Stimulated activated CD8-positive, alpha-beta memory T cell treated with anti-CD3 and anti-CD28 coated beads, Interleukin-7, amount 100 ng/mL, for 48 hours (primary cell): ENCODE measurements at places on chromosomes 3 and 15.

DNA sequence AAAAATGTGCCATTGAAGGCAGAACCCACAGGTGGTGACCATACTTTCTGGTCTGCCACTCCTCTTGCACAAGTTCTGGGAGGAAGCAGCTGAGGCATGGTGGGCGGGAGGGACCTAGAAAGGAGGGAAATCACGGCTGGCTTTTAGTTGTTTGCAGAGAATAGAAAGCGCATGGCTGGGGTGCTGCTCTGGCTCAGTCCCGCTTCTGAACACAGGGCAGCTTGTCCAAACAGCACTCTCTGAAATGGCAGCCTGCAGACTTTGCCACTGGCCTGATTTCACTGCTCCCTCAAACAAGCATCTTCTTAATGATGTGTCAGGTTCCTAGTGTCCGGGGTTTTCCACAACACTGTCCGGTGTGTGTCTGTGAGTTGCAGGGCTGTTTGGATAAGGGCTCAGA, 76.7 kb downstream of the AAGAB start:
- DNase-seq = no peak

- no peak for DNase-seq
Observed at GRCh38 chr3:135268941-135269532, 474.0 kb downstream of the EPHB1 start.

DNA sequence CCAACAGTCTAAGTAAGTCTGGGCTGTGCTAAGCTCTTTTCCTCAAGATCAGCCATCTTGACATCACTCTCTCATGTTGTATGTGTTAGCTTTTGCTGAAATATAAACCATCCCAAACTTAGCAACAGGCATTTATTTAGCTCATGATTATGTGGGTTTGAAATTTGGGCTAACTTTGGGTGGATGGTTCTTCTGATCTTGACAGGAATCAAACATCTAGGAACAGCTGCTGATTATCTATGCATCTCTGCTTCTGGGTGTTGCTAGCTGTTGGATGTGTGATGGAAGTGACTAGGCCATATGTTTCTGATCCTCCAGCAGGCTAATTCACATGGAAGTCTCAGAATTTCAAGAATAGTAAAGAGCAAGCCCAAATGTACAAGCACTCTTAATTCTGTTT, 615.2 kb upstream of the TGFBR2 start:
- DNase-seq = no peak

GRCh38 chr3:64019271-64019670, 4.0 kb downstream of the PSMD6 start:
- no peak for DNase-seq

DNA sequence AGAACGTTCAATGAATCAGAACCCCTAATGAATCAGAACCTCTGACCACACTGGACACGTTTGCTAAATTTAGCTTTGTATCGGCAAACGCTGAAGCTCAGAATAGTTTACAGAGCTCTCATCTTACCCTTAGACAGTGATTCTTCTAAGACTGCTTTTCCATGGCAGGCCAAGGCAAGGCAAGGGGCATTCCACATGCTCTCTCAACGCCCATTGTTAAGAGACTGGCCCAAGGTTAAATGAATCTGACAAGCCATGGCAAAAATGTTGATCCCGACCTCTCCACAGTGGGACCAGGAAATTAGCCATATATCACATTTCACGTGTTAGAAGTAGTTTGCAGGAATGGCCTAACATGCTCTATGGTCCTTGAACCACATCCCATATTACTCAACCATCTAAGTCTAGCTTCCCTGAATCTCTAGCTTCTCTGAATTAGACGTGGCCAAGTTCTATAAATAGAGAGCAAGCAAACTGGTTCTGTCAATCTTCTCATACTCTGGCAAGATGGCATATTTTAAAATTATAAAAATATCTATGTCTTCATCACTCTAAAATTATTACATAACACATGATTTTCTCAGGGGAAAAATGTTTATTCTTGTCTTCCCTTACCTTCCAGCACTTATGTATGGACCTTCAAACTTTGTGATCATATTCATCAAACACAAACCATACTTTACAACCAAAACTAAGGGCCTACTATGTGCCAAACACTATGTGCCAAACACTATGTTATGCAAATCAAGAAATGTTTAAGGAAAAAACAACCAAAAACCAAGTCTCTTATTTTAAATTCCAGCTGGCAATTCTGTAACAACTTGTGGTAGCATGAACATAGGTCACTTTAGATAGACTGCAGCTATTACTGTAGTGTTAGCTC, 54.3 kb downstream of the AAGAB start:
- DNase-seq = no peak

- no peak for DNase-seq
Observed at GRCh38 chr3:127889976-127890650, 24.9 kb upstream of the KBTBD12 start.

GRCh38 chr15:85318048-85318731, 62.2 kb upstream of the AKAP13 start:
- no peak for DNase-seq

- no peak for DNase-seq
Observed at GRCh38 chr3:7820969-7821368, 680.7 kb upstream of the LMCD1 start.

DNA sequence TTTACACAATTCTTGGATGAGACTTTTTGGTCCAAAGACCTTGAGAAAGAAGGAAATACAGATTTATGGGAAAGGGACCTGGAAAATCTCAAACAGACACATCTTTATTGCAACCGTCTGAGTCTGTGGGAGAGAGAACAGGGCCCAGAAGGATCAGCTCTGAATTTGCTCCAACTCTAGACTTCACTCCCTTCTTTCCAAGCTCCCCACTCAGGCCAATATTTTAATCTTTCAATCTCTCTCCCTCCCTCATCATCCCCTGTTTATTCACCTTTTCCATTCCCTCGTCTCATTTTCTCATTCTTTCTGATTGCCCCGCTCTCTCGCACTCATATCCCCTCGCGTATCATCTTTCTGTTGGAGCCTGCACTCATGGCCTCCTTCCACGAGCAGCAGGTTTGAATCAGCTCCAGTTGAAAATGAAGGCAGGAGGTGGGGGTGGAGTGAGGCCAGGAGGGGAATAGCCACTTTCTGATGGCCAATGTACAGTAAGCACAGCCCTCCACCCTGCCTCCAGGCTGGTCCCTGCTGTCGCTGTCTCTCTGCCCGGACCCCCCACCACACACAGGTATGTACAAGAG, 63.6 kb upstream of the BOC start:
- no peak for DNase-seq

GRCh38 chr15:47196048-47196447, 521.3 kb upstream of the SEMA6D start:
- peak; percentile 9 for DNase-seq

DNA sequence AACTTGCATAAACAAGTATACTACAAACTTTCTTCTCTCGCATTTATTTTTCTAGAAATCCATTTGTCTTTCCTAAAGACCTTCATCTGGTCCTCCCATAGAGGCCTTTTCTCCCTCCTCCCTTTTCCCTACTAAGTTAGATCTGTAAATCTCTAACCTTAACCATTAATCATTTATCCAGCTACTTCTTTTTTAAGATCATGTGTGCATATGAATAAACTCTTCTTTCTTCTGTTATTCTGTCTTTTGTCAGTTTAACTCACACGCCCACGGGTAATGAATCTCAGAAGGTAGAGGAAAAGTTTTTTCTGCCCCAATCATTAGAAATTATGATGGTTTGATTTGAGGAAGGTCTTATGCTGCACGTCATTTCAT, 48.7 kb upstream of the FHIT start:
- DNase-seq = no peak

DNA sequence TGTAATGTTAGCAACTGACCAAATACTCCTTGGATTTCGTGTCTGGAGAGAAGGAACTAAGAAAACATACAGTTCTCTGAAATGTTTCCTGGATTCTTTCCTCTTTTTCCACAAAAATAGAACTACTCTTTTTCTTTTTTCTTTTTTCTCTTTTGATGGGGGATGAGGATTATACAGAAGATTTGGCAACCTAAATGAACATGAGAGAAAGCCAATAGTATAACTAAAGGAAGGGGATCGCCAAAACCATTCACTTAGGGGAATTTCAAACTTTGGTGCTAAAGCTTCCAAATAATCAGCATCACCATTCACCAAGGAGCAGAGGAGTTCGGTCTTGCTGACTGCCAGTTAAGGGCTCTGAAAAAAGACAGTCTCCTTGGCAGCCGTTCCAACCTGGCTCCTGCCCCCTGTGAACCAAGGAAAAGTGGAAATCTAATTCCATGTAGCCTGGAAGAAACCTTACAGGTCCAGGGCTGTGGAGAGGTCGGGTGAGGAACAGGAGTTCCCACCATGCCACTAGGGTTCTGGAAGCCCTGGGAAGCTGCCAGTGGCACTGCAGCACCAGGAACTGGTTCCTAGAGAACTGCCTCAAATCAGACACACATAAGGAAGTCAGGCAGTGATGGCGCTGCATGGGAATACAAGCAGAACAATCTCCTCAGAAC, 176.9 kb downstream of the TNIK start:
- no peak for DNase-seq

- no peak for DNase-seq
Observed at GRCh38 chr15:81323559-81323943, 390 bp downstream of the STARD5 start.

DNA sequence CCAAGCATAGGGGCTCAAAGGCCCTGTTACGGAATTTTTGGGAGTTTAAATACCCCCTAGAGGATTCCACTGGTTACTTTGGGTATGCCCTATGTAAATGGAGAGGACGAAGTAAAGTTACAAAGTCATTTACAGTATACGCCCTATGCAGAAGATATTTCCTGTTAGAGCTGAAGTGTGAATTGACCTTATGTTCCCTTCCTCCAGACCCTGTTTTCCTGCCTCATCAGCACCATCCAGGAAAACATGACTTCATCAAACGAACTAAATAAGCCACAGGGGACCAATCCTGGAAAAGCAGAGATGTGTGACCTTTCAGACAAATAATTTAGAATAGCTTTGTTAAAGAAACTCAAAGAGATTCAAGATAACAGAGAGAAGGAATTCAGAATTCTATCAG, 177.4 kb downstream of the SQOR start:
- no peak for DNase-seq

- DNase-seq = no peak
Observed at GRCh38 chr15:65245096-65245856, 34.0 kb upstream of the CILP start.

- DNase-seq = no peak
Observed at GRCh38 chr3:187130346-187131066, 8.8 kb downstream of the RPL39L start.

DNA sequence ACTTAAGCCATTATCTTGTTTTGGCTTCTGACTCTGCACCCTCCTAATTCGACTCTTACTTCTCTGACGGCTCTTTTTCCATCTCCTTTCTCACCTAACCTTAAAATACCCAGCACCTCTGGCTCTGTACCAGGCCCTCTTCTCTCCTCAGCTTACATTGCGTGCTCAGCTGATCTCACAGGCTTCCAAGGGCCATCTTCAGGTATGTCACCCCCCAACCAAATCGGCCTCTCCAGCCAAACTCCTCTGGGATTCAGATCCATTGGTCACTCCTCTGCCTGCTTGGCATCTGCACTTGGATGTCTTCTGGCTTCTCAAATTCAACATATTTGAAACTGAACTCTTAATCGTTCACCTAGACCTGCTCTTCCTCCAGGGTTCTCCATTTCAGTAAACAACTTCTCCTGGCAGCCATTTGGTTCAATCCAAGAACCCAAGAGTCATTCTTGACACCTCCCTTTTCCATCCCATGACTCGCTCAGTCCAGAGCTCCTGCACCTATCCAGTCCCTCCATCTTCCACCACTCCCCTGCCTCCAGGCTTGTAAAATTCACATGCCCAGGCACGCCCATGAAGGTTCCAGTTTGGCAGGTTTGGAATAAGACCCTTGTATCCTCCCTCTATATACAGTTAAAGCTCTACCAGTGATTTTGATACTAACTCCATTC, 35.2 kb upstream of the SLC41A3 start:
- no peak for DNase-seq

- no peak for DNase-seq
Observed at GRCh38 chr3:133914839-133915600, 19.3 kb upstream of the RAB6B start.

DNA sequence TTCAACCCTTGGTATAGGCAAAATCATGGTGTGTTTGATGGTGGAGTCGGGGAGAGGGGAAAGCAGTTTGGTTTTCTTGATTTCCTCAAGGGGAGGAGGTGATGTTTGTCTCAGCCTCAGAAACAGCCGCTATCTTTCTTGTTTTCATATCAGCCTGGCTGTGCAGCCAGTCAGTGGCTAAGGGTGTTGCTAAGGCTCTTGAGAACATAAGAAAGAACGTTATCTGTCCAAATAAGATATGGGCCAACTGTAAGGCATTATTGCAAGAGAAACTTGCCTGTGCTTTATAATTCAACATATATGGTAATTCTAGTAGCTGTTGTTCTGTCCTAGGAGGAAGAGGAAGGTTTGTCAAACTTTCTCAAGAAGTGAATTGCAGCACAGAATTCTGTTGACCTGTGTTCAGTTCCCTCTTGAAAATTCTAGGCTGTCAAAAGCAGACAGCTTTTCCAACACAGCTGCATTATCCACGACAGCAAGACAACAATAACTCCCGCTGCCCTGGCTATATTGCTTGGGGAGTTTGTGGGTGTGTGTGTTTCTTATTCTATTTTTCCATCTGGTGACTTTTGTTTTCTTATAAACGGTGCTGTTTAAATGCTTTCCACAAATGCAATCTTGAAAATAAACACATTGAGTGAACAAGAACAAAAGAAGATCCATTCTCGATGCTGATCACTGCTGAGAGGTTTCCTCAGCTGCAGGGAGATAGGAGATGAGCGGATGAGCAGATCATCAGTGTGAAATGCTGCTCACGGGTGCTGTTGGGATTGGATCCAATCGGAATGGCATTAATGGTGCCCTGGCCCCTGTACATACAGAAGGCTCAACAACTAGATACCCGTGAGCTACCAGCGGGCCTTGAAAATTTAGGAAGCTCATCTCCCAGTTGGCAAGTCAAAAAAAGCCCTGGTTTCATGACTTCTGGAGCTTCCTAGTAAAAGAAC, 90.8 kb upstream of the TNFAIP8L3 start:
- DNase-seq = no peak

DNA sequence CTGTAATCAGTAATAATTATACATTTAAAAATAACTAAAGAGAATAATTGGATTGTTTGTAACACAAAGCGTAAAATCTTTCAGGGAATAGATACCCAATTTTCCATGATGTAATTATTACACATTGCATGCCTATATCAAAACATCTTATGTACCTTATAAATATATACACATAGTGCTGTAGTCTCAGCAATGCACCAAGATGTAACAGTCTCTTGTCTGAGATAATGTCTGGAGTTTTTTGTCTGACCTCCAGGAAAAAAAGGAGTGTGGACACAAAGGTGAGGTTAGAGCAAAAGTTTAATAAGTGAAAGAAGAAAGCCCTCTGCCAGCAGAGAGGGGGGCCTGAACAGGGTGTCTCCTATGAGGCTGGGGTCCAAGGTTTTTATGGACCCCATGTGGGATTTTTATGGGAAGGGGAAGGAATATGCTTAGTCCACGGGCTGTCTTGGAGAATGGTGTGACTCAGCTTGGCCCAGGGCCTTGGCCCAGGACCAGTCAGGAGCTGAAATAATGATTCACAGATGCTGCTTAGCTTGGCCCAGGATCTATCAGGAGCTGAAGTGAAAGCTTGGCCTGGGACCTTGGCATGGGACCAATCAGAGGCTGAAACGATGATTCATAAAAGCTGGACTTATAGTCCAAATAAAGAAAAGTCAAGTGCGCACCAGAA, 545.0 kb downstream of the ZPLD1 start:
- no peak for DNase-seq

GRCh38 chr3:61796088-61796680, 234.8 kb downstream of the PTPRG start:
- DNase-seq = no peak

- DNase-seq = no peak
Observed at GRCh38 chr15:31304751-31305365, 21.8 kb upstream of the KLF13 start.

- DNase-seq = no peak
Observed at GRCh38 chr3:156554515-156554841, 439 bp downstream of the SSR3 start.

GRCh38 chr3:102079809-102080197, 230.5 kb downstream of the NFKBIZ start:
- DNase-seq = no peak
